Activated CD4-positive, alpha-beta T cell treated with anti-CD3 and anti-CD28 coated beads, Interleukin-2, amount 50 U/mL, for 16 hours (primary cell): ENCODE measurements at places on chromosomes 3 and 15.

DNA sequence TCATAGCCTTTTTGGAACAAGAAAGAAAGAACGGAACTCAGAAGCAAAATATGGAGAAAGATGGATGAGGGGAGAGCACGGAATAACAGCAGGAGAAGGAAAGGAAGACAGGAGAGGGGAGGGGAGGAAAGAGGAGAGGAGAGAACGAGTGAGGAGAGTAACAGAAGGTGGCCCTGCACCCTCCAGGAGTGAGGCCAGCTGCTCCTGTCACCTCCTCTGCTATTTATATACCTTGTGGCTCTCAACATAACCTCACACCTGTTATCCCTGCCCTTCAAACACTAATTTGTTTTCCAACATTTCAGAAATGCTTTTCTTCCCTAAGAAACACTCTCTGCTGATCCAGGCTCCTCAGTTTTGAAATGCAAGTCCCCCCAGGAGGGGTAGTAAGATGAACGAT lies 53.4 kb upstream of the ATP2B2 start:
- DNase-seq = no peak

DNA sequence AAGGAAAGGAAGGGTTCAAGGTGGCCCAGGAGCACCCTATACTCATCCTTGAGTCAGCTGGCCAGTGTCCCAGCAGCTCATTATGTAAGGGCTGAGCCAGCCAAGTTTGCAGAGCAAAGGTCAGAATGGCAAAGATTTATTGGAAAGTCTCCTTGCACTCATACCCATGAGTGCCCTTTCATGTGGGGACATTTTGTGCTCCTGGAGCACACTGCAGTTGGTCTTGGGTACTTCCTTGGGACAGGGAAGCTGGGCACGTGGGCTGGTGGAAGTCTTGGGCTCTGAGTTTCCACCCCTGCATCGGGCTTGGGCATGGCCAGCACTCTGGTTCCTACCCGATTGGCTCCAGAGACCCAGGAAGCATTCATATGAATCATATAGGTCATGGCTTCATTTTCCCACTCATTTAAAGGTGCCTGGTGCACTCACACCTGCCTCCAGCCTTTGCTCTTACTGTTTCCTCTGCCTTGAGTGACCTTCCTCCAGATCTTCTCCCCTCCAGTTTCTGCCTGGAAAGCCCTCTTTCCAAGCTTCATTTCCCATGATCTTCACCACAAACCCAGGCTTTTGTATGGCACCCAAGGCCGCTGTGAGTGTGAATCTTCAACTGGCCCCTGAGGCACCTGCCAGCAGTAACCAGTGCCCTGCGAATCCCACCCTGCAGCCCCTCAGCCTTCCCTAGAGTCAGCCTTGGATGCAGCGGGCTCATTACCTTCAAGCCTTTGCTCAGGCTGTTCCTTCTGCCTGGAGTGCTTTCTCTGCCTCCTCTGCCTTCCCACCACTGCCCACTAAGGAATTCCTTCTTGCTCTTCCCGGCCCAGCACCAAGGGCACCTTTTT lies 10.5 kb upstream of the PRKCD start:
- no peak for DNase-seq

DNA sequence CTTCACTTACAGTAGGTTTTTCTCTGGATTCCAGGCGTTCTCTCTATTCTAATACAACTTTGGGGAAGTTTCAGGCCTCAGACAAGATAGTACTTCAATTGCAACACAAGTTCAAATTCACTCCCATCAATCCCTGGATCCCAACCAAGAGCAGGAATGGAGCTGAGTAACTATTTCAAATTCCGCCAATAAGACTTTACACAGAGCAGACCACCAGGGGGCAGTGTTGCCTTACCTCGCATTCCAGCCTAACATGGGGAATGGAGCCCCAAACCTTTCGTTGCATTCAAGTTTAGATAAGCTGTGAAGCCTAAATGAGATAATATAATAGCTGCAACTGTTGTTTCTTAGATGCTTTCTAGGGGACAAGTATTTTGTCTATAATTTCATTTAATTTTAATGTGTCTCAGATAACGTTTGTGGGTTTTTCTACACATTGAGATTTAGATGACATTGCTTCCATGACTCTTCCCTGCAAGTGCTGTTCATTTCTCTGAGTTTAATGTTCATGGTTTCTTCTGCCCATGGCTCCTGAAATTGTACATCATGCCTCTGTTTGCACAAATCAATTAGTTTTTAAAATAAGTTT lies 186.7 kb downstream of the NSUN3 start:
- DNase-seq = peak; percentile 49

DNA sequence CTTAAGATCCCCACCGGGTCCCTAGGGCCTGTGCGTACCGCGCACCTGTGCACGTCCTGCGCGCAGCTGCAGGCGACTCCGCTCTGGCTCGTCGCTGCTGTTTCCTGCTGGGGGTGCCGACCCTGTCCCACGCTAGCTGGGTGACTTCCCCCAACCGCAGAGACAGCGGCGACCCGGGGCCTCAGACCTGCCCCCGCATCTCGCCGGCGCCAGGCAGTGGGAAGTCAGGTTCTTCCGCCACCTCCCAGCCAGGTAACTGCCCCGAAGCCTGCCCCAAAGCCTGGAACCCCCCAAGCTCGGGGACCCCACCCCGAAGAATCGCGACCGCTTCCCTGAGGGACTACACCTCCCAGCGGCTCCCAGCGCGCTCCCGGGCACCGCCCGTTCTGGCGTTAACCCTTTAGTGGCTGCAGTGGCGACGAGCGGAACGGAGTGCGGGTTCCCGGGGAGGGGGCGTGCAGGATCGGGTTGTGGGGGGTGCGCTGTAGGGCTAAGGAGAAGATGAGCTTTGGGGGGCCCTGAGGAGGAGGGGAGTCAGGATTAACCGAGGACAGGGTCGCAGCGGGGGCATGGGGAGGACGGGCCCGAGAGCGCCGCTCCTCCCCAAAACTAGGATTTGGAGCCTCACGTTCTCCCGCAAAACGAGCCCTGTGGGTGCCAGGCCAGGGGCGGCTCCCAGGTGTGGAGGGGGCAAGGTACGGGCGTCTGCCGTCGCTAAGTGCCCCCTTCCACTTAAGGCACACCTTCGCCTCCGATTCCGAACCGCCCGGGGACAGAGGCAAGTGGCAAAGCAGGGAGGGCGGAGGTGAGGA lies 589 bp downstream of the NEIL1 start:
- no peak for DNase-seq

- DNase-seq = no peak
Measured at GRCh38 chr3:190718097-190718496, 144.4 kb downstream of the GMNC start.

DNA sequence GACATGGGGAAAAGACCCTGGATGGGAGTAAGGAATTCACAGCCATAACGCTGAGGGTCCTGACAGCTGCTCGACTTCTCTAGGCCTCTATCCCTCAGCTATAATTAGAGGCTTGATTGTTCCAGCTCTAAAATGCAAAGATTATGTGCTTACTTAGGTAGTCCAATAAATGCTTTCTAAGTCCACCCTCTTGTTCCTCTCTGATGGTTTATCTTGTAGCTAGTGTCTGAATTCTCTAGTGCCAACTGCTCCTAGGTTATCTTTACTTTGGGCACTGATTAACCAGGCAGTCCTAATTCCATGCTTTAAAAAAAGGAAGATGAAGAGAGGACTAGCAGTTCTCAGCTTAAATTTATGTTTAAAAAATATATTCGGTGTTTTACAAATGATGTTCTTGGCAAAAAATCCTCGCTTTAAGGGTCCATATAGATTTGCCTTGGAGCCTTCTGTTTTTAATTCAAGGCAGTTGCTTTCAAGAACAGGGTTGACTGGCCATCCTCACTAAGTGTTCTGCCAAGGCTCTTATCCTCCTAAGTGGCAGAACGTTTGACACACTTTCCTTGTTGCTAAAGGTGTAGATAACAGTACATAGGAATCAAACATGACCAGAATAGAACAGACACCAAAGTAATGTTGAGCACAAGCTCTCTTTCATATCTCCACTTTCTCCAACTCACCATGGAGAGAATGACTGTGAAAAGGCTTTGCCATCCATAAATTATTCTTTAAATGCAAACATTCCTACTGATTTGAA lies 60.6 kb downstream of the THRB start:
- no peak for DNase-seq

- DNase-seq = no peak
Measured at GRCh38 chr3:38543586-38543985, 47.4 kb downstream of the EXOG start.

DNA sequence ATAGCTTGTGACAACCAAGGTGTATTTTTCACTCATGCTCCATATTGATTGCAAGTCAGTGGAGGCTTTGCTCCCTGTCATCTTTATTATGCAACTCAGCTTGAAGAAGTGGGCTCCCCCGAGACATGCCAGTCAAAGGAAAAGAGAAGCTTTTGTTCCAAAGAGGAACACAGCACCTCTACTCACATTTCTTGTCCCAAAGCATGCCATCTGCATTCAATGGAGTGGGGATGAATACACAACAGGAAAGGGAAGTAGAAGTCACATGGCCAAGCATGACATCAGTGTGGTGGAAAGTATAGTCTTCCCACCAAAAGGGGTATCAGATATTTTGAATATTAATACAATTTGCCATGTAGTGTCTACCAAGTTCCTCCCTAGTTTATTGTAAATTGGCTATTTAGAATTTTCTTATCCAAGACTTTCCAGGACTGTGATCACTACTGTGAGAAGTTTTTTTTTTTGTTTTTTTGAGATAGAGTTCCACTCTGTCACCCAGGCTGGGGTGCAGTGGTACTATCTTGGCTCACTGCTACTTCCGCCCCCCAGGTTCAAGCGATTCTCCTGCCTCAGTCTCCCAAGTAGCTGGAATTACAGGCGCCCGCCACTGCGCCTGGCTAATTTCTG lies 114.5 kb downstream of the GMPS start:
- DNase-seq = no peak

- no peak for DNase-seq
Measured at GRCh38 chr3:177203689-177204395, 6.6 kb upstream of the TBL1XR1 start.

GRCh38 chr15:63043335-63044076 lies 959 bp downstream of the TPM1 start:
- no peak for DNase-seq
